AG04450 (cell line): ENCODE measurements at places on chromosomes 2 and 18.

GRCh38 chr2:189163889-189164288 lies 15.7 kb downstream of the COL5A2 start:
- DNase-seq = no peak

GRCh38 chr2:129318581-129319421 lies 660.7 kb upstream of the RAB6C start:
- DNase-seq = no peak

- DNase-seq = no peak
Observed at GRCh38 chr2:11019614-11020013, 107.9 kb downstream of the KCNF1 start.

DNA sequence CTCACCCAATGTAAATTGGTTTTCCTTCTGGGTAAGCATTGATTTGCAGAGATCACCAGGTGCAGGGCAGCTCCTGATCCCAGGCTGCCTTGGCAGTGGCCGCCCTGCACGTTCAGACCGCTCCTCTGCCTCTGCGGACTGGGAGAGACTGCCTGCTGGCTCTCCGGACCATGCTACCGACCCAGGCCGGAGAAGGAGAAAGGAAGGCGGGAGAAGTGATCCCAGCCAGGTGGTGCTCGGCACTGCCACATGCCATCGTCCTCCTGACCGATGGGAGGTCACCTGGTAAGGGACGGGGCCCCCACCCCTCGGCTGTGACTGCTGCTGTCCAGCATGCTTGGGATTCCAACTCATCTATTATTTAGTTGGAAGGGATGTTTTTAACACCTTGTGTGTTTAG lies 108.1 kb upstream of the POU3F3 start:
- DNase-seq = no peak

GRCh38 chr2:230940471-230940815 lies 15.4 kb upstream of the GPR55 start:
- no peak for DNase-seq

GRCh38 chr2:129913695-129914495 lies 65.6 kb upstream of the RAB6C start:
- no peak for DNase-seq

DNA sequence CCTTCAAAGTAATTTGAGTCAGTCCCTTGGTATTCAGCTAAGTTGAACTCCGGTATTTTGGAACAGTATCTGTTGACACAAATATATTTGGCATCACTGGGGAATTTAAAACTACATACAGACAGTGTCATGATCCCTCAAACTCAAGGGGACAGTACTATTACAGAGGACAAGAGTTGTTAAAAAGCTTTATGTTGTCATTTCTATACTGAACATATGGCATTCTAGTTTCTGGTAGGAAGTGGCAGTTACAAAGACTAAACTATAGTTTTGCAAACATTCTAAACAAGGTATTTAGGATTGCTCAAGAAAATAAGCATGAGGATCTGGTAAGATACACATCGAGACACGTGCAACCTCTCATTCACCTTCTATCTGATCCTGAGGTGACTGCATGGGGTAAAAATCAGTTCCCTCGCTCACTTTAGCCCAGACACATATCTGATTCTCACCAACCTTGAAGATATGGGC lies 16.6 kb upstream of the CCNYL1 start:
- no peak for DNase-seq

DNA sequence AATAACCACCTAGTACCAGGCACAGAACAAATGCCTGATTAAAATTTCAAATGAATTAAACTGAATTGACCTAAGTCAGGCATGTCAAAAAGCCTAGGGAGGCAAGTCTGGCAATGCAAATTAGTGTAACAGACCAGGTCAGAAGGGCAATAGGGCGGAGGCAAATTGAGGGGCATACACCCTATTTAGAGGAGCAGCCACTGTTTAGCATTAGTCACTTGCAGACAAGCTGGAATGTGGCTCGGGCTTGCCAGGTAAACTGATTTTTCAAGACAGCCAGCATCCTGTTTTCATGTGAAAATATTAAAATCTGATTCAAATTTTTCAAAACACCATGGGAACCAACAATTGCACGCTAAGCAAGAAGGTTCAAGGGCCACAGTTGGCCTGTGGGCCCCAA lies 160.3 kb downstream of the EN1 start:
- DNase-seq = no peak

GRCh38 chr2:216685327-216685875 lies 9.9 kb downstream of the IGFBP5 start:
- DNase-seq = no peak

DNA sequence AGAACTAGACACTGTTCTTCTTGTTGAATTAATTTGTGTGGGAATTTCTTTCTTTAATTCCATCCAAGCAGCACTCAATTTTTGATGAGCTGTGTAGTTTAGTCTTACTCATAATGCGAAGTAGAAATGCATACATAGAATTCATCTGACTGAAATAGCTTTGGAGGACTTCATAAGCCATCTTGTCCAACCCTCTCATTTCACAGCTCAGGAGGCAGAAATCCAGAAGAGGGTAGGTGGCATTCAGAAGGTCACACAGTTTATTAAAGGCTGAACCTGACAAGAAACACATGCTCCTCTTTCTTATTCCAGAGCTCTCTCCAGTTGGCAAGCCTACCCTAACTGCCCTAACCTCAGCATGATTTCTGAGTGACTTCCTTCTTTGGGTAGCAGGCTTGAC lies 169.2 kb upstream of the NOSTRIN start:
- DNase-seq = no peak

DNA sequence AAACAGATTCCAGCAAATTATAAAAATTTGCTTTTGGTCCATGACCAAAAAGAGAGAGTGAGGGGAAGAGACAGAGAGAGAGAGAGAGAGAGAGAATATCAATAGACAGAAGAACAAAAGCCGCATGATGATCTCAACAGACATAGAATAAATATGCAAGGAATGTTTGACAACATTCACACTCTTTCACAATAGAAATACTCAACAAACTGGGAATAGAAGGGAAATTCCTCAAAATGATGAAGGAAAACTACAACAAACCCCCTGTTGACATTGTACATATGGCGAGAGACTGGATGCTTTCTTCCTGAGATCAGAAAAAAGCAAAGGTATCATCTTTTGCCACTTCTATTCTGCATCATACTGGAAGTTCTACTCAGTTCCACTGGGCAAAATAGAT lies 309.7 kb downstream of the RAD51AP2 start:
- DNase-seq = no peak

DNA sequence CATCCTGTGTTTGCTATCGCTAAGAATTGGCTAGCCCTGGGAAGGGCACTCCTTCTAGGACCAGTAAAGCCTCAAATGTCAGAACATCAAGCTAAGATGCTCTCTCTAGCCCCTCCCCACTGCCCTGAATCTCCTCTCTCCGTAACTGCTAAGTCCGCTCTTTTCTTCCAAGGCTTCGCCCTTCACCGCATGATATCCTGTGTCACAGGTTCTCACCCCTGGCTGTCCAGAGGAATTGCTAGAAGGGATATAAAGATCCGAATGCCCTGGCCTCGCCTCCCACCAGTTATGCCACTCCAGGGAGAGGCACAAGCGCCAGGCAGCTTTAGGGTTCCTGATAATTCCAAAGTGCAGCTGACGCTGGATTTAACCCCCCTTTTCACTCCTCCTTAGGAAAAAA lies 17.1 kb upstream of the GPR45 start:
- DNase-seq = no peak

GRCh38 chr2:41972179-41972578 lies 75.6 kb upstream of the PKDCC start:
- no peak for DNase-seq

DNA sequence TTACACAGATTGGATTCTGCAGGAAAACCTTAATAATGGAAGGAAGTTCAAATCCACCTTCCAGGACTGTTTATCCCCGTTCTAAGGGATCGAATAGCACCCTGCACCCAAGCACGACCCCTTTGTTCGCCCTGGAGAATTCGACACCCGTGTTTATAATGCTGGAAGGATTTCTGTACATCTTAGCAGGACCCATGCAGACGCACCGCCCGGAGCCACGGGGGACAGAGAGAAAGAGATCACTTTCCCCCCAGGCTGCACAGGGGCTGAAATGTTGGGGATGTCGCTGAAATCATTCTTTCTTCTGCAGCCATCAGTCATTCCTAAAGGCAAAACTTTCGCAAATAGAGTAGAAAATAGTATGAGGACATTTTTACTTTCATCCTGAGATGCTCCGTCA lies 238.7 kb upstream of the SALL3 start:
- DNase-seq = no peak
